ENCODE measurements at places on chromosomes 11 and 22.

DNA sequence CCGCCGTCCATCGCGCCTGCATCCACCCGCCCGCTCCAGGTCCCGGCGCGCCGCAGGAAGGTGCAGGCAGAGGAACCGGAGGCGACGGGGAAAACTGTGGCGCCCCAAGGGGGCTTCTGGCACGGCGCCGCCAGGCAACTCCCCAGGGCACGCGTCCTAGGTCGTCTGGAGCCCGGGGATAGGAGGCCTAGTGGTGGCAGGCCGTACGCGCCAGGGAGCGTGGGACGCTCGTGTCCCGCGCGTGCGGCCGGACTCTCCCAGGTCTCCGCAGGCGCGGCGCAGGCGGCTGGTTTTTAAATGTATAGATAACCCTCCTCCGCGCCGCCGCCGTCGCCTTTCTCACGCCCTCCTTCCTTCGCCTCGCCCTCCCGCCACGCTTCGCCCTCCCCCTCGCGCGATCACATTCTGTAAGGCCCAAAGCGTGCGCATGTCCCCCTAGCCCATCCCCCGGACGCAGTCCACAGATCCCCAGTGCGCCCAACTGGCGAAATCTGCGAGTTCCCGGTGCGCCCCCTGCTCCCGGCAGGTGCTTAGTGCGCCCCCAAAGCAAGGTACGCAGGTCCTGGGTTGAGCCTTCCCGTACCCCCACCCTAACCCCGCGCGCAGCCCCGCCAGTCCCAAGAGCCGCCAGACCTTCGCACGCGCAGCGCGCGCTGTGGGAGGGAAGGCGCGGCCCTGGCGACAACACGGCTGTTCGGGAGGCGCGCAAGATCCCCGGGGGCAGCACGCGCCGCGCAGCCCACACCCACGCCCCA, at the start of gene ASCL2:
TSS of gene ASCL2 (minus strand) at position 267 of the 755 bp plus-strand sequence. CDS start at position 11, 256 bp downstream.
- no peak for DNase-seq

- no peak for DNase-seq
Observed at GRCh38 chr11:75196426-75196825, 44.1 kb upstream of the TPBGL start.

GRCh38 chr11:27653990-27654758, 46.1 kb downstream of the BDNF start:
- DNase-seq, result peak; percentile 20

DNA sequence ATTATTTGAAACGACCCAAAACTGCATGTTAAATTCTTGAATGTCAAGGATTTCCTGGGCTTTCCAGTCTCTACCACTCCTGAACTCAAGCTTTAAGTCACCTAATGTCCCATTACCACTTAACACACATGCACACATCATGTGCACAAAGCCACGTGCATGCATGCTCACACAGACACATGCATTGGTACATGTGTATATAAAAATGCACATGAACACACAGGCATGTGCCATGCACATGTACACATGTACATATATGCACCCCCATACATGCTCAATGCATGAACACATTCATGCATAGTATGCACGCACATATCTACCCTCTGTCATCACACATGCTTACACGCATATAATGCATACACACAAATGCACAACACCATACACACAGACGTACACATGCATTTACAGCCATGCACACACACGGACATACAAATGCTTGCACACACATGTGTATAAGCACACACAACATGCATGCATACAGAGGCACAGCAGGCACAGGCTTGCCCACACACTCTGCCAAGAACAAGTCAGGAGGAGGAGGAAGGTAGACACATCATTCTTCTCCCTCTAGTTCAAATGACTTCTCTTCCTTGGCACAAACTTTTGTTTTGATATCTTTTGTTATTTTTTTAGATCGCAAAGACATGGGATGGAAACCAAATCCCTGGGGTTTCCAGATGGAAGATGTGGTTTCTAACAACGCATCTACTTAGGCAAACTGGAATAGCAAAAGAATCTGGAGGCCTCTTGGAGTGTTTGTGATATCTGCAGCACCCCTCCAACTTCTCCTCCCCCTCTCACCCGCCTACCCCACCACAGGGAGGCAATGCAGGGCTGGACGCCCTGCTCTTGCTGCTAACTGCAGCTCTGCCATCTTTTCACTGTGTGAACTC, 24.6 kb downstream of the RASD2 start:
- no peak for DNase-seq

DNA sequence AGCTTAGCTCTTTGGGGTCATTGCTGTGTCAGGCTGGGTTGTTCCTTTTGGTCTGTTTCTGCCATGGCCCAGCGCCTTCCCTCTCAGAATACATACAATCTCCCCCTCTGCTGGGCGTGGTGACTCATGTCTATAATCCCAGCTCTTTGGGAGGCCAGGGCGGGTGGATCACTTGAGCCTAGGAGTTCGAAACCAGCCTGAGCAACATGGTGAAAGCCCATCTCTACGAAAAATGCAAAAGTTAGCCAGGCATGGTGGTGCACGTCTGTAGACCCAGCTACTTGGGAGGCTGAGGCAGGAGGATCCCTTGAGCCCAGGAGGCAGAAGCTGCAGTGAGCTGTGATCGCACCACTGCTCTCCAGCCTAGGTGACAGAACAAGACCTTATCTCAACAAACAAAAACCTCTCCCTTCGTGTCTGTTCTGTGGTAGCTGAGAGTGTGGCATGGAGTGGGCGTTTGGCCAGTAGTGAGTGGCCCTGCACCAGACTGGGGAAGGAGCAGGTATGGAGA, 46.7 kb upstream of the RAB1B start:
- DNase-seq, result no peak

DNA sequence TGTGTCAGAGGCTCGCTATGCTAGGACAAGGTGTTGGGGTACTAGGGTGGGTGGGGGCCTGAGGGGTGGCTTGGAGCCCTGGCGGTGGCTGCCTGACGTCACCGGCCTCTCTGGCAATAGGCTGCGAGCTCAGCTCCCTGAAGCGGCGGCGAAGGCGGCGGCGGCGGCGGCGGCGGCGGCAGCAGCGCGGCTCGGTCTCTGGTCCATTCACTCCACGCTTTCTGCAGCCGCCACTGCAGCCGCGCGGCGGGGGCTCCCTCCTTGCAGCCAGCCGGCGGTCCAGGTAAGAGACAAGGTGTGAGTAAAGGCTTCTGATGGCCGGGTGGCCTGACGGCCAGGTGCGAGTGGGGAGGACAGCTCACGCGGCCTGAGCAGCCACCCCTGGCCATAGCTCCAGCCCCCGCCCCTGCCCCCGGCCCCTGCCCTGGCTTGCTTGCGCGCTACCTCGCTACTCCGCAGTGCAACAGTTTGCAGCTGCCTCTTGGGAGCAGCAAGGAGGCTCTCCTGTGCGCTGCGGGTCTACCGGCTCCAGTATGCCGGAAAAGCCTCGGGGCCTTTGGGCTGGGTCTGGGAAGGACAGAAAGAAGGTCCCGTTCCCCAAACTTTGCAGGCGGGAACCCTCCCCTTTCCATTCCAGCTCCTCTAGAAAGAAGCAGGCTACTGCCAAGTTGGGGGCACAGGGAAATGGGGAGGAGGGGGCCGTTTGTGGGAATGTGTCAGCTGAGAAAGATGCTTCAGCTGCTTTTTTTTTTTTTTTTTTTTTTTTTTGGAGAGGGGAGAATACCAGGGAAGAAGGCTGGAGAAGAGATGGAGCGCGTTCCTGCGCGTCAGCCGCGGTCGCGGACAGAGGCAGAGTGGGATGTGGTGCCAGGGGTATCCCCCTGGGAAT, at the start of gene C11orf87:
TSS of gene C11orf87 (plus strand) at position 210 of the 889 bp plus-strand sequence. CDS start 1,444 bp downstream, outside the sequence.
- peak; percentile 31 for DNase-seq

- DNase-seq, result peak; percentile 48
Observed at GRCh38 chr11:110075105-110075846, 17.9 kb upstream of the ZC3H12C start.

DNA sequence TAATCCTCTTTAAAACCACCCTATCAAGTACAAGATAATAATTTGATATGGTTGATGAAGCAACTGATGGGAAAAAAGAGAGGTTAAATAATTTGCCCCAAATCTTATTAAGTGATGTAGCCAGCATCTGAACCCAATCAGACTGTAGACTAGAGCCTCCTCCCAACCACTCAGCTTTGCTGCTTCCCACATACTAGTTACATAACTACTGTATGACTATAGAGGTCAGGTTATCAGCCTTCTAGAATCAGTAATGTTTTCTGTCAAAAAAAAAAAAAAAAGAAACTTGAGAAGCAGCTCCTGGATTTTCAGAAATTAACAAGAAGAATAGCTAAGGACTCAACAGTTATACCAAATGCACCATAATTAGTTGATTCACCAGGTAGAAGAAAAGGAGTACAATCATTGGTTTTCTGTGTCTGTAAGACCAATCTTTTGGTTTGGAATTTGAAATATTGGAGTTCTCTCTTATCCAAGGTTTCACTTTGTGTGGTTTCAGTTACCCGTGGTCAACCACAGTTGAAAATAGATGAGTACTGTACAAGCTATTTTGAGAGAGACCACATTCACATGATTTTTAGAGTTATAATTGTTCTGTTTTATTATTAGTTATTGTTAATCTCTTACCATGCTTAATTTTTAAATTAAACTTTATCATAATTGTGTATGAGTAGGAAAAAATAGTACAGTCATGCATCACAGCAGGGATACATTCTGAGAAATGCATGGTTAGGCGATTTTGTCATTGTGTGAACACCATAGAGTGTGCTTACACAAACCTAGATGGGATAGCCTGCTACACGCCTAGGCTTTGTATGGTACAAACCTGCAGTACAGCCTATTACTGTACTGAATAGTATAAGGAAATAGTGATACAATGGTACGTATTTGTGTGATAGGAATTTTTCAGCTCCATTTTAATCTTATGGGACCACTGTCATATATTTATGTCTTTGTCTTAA, 72.2 kb downstream of the PDHX start:
- no peak for DNase-seq

DNA sequence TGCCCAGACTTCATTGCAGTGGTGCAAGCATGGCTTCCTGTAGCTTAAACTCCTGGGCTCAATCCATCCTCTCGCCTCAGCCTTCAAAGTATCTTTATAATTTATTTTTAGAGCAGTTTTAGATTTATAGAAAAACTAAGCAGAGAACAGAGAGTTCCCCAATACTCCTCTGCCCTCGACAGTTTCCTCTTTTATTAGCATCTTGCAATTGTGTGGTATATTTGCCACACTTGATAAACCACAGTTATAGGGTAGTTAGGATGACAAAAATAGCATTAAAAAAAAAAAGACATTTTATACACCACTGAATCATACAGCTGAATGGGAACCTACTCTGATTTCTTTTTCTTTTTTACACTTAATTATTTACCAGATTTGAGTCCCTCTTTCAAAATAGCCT, 31.2 kb downstream of the MS4A2 start:
- DNase-seq, result no peak
